ENCODE measurements at places on chromosomes 13 and 19. TPM values are rescaled to one million over a fixed set of nuclear protein-coding genes. Genes with fewer than 3 reads are reported as not detected.

The CCDC70 gene
- total RNA-seq: not detected

The MISP3 gene
- total RNA-seq: 0.81 TPM

The PLPPR2 gene
- 12.8 TPM for total RNA-seq

The RTBDN gene
- total RNA-seq: not detected

The HPN gene
- total RNA-seq: not detected

The IRGC gene
- total RNA-seq: not detected

The ANGPTL8 gene
- not detected for total RNA-seq

The PRR19 gene
- total RNA-seq: not detected

Measured in naive thymus-derived CD4-positive, alpha-beta T cell (primary cell).